Left lobe of liver (tissue), 2 donors: ENCODE measurements at places on chromosomes 1 and 21. TPM values are rescaled to one million over a fixed set of nuclear protein-coding genes. Genes with fewer than 3 reads are reported as not detected.

Gene LYST
- 12.2 TPM for total RNA-seq

Gene OLFML2B
- total RNA-seq = 0.48 TPM

Gene AIM2
- 0.23 TPM for total RNA-seq

Gene MASP2
- total RNA-seq = 206 TPM

Gene OR2L3
- total RNA-seq = not detected

Gene DISP3
- total RNA-seq = not detected

Gene ZBTB8OS
- 22.7 TPM for total RNA-seq

Gene CENPS
- total RNA-seq = 9.7 TPM

Gene S1PR1
- total RNA-seq = 12.1 TPM

Gene GJA8
- total RNA-seq = not detected

Gene OXCT2
- total RNA-seq = not detected

Gene B3GALT2
- total RNA-seq = 0.13 TPM

Gene PERM1
- 0.83 TPM for total RNA-seq

Gene PDXK
- 61.1 TPM for total RNA-seq

Gene TRABD2B
- total RNA-seq = 15.1 TPM

Gene OTUD7B
- total RNA-seq = 19.1 TPM

Gene SUSD4
- 1.3 TPM for total RNA-seq

Gene CD5L
- total RNA-seq = 11.9 TPM

Gene MIB2
- 65.1 TPM for total RNA-seq

Gene FCRL3
- total RNA-seq = not detected

Gene ILDR2
- total RNA-seq = 3.3 TPM

Gene LCE1E
- total RNA-seq = not detected

Gene OLFML3
- total RNA-seq = 3.7 TPM

Gene PDE9A
- total RNA-seq = 3.9 TPM

Gene HUNK
- total RNA-seq = 0.55 TPM

Gene GBP6
- not detected for total RNA-seq

Gene TTC24
- not detected for total RNA-seq

Gene OR10K2
- not detected for total RNA-seq

Gene RGL1
- 5.9 TPM for total RNA-seq

Gene SH3BGRL3
- 31.5 TPM for total RNA-seq

Gene CAMK2N1
- total RNA-seq = 27.4 TPM

Gene TPRG1L
- 49.9 TPM for total RNA-seq

Gene MAST2
- 11.3 TPM for total RNA-seq

Gene TFF3
- 4.1 TPM for total RNA-seq

Gene PLPPR4
- total RNA-seq = 0.10 TPM

Gene MAN1C1
- total RNA-seq = 39.4 TPM

Gene NR5A2
- total RNA-seq = 27.9 TPM

Gene CD164L2
- not detected for total RNA-seq

Gene FAM177B
- total RNA-seq = not detected

Gene WNT4
- 0.35 TPM for total RNA-seq

Gene ARMH1
- total RNA-seq = 14.7 TPM

Gene TTC39A
- 2.7 TPM for total RNA-seq

Gene RBM8A
- 45.0 TPM for total RNA-seq
